Suppressor macrophage treated with lipopolysaccharide for 1 hour (primary cell): ENCODE measurements at places on chromosomes 4 and X.

DNA sequence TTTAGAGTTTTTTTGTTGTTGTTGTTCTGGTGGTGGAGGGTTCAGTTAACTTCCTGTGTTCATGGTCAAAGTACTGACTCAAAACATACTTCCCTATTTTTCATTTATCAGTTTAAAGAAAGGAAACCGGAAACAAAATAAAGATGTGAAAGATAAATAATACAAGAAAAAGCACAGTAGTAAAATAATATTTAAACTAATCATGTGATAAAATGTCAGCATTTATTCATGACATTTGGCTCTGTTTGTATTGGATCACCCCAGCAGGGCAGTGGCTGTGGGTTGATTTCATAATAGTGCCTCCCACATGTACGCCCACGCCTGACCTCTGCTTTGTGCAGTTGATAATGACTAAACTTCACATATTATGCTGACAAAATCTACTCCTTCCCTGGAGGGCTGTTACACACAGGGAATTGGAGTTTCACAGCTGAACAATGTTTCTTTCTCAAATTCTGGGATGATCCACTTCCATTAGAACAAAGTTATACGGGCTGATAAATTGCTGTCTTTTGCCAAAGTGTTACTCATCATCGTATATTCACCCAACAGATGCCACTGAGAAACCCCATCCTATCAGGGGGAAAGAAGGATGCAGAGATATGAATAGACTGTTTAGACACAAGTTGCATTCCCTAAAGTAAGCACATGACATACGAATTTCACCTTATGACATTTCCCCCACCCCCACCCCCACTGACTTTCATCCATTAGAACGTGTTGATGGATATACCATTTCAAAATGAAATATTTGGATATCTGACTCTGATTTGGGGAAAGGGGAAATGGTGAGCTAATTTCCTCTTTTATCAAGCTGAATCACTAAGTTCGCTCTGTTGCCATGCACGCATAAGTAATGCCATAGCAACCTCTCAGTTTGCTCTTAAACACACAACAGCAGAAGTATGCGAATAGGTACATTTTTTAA, 48.3 kb downstream of the AMELX start:
- DNase-seq = peak; percentile 92

GRCh38 chrX:70434914-70435586, 9.6 kb upstream of the DLG3 start:
- no peak for DNase-seq

DNA sequence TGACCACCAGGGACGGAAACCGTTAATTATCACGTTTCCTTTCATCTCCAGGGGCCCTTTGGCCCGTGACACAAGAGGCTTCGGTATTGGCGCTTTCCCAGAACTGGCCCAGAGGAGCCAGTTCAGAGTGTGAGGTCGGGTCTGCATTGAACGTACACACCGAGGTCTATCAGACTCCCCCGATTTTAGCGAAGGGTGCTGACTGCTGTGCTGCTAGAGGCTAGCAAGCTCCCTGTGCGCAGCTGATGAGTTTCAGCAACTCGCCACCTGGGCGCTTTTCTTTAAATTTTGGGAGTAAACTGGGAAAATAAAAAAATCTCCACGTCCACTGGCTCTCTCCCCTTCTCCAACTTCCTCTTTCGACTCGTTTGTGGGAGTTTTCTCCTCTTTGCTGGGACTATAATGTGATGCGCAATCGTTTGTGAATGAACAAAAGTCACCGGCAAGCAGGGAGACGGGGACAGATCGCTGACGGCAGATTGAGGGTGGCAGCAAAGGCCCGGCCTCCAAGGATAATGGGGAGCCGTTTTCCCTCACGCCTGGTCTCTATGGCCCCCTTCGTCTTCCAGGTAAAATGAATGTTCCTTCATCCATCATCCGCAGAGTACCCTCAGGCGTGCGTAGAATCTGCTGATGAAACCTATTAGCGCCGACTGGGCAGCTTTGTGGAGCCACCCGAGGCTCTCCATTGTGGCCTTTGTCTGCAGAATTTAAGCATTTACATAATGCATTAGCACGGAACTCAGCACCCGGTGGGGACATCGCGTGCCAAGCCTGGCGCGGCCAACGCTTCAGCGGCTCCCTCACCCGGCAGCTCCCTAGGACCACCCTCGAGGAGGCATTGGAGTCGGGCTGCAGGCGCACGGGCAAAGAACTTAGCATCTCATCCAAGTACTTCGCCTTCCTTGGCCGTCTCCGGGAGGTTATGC, 1.6 kb upstream of the LRAT start:
- peak; percentile 5 for DNase-seq

DNA sequence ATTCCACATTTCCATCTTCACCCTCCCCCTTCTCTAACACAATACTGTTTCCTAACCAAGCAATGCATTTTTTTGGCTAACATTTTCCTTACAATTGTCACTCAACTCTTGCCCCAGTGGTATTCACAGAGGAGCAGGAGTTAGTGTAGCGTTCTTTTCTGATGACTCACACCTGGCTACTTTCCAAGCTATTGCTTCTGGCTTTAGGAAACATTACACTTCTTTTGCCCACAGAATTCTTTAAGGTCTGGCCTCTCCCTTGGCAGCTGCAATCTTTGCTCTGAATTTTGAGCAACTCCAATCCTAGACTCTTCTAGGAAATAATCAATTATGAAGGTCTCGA, 27.5 kb upstream of the PDGFC start:
- peak; percentile 67 for DNase-seq

- DNase-seq = no peak
These were observed 20.1 kb downstream of the HTT-AS start for GRCh38 chr4:3054169-3054759.

- no peak for DNase-seq
These were observed 236.9 kb upstream of the PRKX start for GRCh38 chrX:3950373-3950772.

DNA sequence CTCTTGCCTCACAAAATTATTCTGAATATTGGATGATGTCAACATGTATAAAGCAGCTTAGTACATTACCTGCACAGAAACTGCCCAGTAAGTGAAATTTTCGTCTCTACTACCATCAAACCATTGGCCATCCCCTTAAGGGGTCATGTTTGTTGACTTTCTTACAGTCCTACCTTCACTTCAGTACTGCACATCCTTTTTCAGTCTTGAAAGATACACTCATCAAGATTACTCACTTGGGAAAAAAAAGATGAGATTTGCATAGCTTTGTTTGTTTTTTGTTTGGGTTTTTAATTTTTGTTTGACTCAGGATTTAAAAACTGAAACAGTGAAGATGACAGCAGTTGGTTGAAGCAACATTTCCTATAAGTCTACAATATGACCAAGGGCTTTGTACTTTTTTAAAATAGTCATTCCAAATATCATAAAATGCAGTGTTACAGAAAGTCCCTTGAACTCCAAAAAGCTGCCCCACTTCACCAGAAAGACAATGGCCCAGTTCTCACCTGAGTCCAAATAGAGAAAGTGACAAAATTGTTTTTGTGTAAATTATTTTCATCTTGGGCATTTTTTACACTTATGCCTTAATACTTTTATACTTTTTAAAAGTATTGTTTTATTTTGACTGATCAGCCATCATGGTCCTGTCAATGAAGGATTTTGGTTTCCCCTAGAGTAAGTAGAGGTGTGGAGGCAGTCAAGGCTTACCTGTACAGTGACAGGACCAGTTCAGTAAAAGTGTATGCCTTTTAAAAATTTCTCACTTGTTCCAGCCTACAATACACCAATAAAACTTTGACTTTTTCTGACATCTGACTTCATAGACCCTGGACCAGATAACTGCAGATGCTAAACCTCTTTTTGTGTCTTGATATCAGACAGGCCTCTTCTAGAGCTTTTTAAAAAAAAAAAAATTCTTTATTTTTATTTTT, 59.7 kb upstream of the EDA2R start:
- DNase-seq = no peak

- no peak for DNase-seq
These were observed 438.9 kb downstream of the NAF1 start for GRCh38 chr4:162727766-162728165.

- no peak for DNase-seq
These were observed 4.8 kb downstream of the ADD1 start for GRCh38 chr4:2848449-2848848.

GRCh38 chr4:93436000-93436626, 392.4 kb upstream of the ATOH1 start:
- no peak for DNase-seq

GRCh38 chr4:135120195-135120594, 918.6 kb upstream of the PABPC4L start:
- DNase-seq = no peak

- peak; percentile 81 for DNase-seq
These were observed 6.8 kb downstream of the ANXA5 start for GRCh38 chr4:121690001-121690400.
